Activated T-helper 1 cell treated with anti-CD3 and anti-CD28 coated beads, Interleukin-12 subunit alpha, Interleukin-12 subunit beta, Interleukin-2, Interleukin-4 antibody, amounts not matched to agents 30 ng/mL and 10 ng/mL and 1 ng/mL, durations not matched to agents 14 hours and 24 hours and 36 hours (primary cell): ENCODE measurements at places on chromosomes 2 and 18. TPM values are rescaled to one million over a fixed set of nuclear protein-coding genes. Genes with fewer than 3 reads are reported as not detected.
A peak's percentile ranks its signal among the peaks of the same experiment; 100 is the strongest.

DNA sequence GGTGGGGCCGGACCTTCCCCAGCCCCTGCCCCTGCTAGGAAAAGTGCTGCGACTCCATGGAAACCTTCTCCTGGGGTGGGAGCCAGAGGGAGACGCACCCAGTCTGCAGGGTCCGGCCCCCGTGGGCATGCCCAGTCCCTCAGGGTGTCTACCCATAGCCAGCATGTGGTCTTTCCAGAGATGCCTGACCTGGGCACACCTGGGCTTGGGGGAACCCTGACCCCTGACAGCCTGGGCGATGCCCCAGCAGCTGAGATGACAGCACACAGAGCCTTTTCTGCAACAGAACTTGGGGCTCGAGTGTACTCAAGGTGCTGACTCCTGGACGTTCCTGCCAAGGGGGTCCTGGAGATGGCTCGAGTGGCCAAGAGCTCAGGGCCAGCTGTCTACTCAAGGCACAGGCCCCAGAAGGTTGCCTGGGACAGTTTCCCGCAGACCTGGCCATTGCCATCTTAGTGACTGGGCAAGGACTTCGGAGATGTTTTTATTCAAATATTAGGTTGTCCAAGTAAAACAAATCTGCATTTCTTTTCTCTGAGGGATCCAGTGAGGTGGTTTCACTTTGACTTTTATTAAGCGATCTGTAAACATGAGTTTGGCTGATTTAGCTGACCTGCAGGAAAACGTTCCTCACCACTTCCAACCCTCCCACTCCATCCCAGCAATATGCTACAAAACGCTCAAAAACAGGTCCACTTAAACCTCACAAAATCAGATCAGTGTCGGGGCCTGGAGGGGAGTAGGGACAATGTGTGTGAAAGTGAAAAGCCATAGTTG is 228.0 kb downstream of the EIPR1 start:
- no peak for DNase-seq
- peaks cover 4% of the 10 kb centered on the region for H3K4me1 ChIP-seq
- no peak overlapping the region for H3K4me3 ChIP-seq
- H3K27me3 ChIP-seq, result no peaks in the 10 kb centered on the region
- H3K27ac ChIP-seq, result no peak overlapping the region

DNA sequence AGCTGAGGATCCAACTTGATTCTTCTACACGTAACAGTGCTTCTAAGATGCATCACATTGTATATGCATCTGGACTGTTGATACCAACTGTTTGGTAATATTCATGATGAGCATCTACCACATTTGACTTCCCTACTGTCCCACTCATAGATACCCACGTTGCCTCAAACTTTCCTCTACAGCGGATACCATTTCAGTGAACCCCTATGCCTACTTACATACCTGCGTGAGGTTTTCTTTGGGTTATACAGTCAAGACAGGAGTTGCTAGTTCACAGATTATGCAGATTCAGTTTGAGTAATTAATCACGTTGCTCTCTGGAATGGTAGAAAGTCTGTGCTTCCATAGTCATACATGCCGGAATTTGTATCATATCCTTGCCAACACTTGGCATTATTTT is 40.0 kb downstream of the EPC2 start:
- no peak overlapping the region for H3K4me3 ChIP-seq
- DNase-seq, result no peak
- peaks cover 1% of the 10 kb centered on the region for H3K36me3 ChIP-seq
- H3K27ac ChIP-seq, result no peak overlapping the region
- H3K27me3 ChIP-seq, result no peaks in the 10 kb centered on the region
- peaks cover 28% of the 10 kb centered on the region for H3K4me1 ChIP-seq

DNA sequence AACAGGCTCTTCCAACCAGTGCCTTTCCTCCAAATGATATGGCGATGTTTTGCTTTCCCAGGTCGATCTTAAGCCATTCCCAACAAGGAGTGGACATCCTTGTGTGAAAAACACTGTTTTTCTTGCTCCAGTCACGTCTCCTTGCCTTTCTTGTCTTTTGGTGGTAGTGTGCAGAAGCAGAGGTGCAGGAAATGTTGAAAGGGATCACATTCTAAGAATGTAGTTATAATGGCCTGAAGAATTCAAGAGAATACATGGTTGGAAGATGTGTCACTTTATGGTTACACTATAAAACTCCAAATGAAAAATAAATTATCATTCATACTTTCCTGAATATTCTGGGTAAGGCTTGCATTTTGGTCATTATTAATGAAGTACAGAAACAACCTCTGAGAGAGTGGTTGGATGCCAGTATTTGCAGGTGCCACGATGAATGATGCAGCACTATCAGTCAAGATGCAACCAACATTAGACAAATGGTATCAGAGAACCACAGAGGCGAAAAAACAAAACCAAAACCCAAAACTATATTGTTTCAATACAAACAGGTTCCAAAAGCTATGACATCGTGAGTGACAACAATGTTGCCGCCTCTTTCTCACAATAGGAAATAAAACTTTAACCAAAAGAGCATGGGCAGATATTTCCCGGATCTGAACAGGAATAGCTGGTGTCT is 27.5 kb upstream of the POLE4 start:
- no peak for DNase-seq
- H3K4me1 ChIP-seq, result no peaks in the 10 kb centered on the region
- H3K4me3 ChIP-seq, result no peak overlapping the region
- peaks cover 2% of the 10 kb centered on the region for H3K27me3 ChIP-seq
- H3K36me3 ChIP-seq, result no peaks in the 10 kb centered on the region

DNA sequence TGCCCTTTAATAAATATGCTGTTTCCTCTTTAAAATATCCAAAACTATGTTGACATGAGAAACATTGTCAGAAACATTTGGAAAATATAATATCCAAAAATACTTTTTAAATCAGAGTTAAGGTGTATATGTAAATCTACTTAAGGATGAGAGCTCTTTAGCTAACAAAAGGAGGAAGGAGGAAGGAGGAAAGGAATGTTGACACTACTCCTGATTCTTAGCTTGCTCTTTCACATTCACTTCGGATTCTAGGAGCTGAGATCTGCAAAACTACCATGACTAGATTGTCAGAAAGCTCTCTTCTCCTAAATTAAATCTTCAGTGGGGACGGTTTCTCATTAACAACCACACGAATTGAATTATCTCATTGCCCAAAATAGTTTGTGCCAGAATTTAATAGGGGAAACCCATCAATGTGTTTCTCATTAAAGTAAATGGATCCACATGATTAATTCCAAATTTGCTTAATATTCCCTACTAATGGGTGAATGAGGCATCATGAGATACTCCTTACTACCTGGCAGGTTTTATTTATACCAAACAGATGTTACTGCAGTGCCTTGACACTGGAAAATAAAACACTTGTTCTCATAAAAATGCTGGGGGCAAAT is 509.1 kb downstream of the MBD2 start:
- no peaks in the 10 kb centered on the region for H3K4me1 ChIP-seq
- DNase-seq, result no peak
- H3K36me3 ChIP-seq, result no peaks in the 10 kb centered on the region
- no peak overlapping the region for H3K27ac ChIP-seq

GRCh38 chr2:197131558-197131855 is 179.1 kb downstream of the ANKRD44 start:
- no peak overlapping the region for H3K4me3 ChIP-seq
- peak overlapping the region; percentile 4 for H3K27ac ChIP-seq
- H3K36me3 ChIP-seq, result peaks cover 52% of the 10 kb centered on the region
- peaks cover 78% of the 10 kb centered on the region for H3K4me1 ChIP-seq
- no peak for DNase-seq

DNA sequence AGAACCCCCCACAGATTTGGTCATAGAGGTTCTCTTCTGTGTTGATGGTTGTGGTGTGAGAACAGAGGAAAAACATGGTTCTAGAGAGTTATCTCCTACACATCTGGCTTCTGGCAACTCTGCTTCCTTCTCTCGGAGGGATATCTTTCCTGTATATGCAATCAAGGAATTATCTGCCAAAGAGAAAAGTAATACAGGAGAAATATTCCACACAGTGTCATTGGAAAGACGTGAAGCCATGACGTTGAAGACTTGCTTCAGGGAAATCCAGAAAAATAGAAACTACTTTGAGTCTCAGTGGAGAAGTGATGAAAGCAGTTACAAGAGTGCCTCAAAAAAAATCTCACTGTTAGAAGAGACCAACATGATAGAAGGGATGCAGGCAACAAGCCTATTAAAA is 78.5 kb downstream of the RAB31 start:
- H3K4me1 ChIP-seq, result no peaks in the 10 kb centered on the region
- DNase-seq, result no peak

GRCh38 chr2:33144243-33144642 is 197.5 kb downstream of the LTBP1 start:
- no peaks in the 10 kb centered on the region for H3K36me3 ChIP-seq
- DNase-seq, result no peak
- no peak overlapping the region for H3K27ac ChIP-seq
- no peaks in the 10 kb centered on the region for H3K4me1 ChIP-seq
- no peak overlapping the region for H3K4me3 ChIP-seq

DNA sequence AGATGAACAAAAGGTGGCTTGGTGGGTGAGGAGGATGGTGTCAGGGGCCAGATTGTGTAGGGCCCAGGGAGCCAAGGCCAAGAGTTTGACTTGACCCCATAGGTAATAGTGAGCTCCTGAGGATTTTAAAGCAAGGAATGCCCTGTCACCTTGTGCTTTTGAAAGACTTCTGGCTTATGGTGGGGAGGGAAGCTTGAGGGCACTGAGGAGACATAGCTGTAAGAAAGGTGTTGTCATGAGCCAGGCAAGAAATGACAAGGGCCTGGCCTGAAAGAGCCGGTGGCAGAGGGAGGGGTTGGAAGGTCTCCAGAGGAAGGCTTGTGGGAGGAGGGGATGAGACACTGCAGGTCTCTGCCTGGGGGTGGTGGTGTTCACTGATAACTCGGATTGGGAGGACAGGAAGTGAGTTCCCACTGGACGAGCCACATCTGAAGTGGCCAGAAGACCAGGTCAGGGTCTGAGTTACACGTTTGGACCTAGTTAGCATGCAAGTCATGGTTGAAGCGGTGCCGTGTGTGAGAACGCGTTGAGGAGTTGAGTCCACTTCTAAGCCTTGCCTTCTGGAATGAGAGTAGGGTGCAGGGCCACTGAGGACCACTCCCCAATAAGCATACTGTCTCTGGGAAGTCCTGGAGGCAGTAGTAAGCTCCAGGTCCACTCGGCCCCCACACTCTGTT is 64.3 kb downstream of the TET3 start:
- H3K27me3 ChIP-seq, result no peaks in the 10 kb centered on the region
- peaks cover 12% of the 10 kb centered on the region for H3K4me1 ChIP-seq
- H3K4me3 ChIP-seq, result no peak overlapping the region
- H3K27ac ChIP-seq, result peak overlapping the region; percentile 24

- no peaks in the 10 kb centered on the region for H3K36me3 ChIP-seq
- no peak for DNase-seq
- peaks cover 3% of the 10 kb centered on the region for H3K27me3 ChIP-seq
- H3K27ac ChIP-seq, result no peak overlapping the region
These were observed 163.9 kb downstream of the TMEFF2 start for GRCh38 chr2:192030856-192031255.

DNA sequence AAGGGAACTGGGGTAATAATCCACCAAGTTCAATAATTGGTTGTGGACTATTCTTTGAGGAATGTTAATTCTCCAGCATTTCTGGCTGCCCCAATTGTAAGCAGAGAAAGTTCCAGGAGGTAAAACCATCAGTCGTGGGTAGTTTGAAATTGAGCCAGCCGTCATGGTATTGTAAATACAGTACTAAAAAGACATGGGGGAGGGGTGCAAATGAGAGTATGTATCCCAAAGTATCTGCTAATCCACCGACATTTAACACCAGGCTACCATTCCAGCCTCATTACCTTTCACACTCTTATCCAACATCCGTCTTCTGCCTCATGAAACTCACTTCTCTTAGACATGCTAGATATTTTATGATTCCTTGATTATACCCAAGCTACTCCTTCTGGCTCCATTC is 507.9 kb downstream of the ERBB4 start:
- H3K27me3 ChIP-seq, result no peaks in the 10 kb centered on the region
- DNase-seq, result no peak
- H3K4me1 ChIP-seq, result no peaks in the 10 kb centered on the region
- H3K36me3 ChIP-seq, result no peaks in the 10 kb centered on the region

GRCh38 chr2:173940208-173941020 is 24.8 kb downstream of the SP3 start:
- H3K27me3 ChIP-seq, result no peaks in the 10 kb centered on the region
- H3K4me3 ChIP-seq, result no peak overlapping the region
- no peak for DNase-seq

GRCh38 chr2:56286936-56287335 is 103.1 kb downstream of the CCDC85A start:
- no peak overlapping the region for H3K27ac ChIP-seq
- no peak overlapping the region for H3K4me3 ChIP-seq
- H3K36me3 ChIP-seq, result no peaks in the 10 kb centered on the region
- H3K27me3 ChIP-seq, result no peaks in the 10 kb centered on the region

- no peak for DNase-seq
- H3K4me3 ChIP-seq, result no peak overlapping the region
- H3K27me3 ChIP-seq, result peaks cover 9% of the 10 kb centered on the region
- no peaks in the 10 kb centered on the region for H3K4me1 ChIP-seq
- no peaks in the 10 kb centered on the region for H3K36me3 ChIP-seq
These were observed 9.6 kb downstream of the GDF7 start for GRCh38 chr2:20676353-20677215.

GRCh38 chr2:10431797-10432196 is 16.3 kb downstream of the ODC1 start:
- peak overlapping the region; percentile 79 for H3K4me3 ChIP-seq
- DNase-seq, result no peak
- H3K27me3 ChIP-seq, result peaks cover 2% of the 10 kb centered on the region

DNA sequence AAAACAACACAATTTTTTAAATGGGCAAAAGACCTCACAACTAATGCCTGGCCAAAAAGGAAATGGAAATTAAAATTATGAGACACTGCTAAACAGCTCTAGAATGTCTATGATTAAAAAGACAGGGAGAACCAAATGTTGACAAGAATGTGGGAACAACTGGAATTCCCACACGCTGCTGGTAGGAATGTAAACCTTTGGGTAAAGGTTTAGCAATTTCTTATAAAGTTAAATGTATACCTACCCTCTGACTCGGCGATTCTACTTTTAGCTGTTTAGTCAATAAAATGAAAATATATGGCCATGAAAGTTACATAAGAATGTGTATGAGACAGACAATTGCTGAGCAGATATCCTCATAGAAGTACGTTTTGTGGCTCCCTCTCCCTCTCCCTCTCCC is 60.9 kb downstream of the ATF2 start:
- H3K27ac ChIP-seq, result no peak overlapping the region
- H3K4me1 ChIP-seq, result peaks cover 4% of the 10 kb centered on the region
- DNase-seq, result no peak
- no peaks in the 10 kb centered on the region for H3K27me3 ChIP-seq

GRCh38 chr18:55543130-55543704 is 44.8 kb downstream of the TCF4 start:
- H3K4me3 ChIP-seq, result no peak overlapping the region
- H3K36me3 ChIP-seq, result no peaks in the 10 kb centered on the region
- no peak for DNase-seq
- peaks cover 3% of the 10 kb centered on the region for H3K27me3 ChIP-seq
- H3K4me1 ChIP-seq, result no peaks in the 10 kb centered on the region

GRCh38 chr2:235303499-235304291 is 190.1 kb upstream of the AGAP1 start:
- no peak overlapping the region for H3K27ac ChIP-seq
- H3K27me3 ChIP-seq, result no peaks in the 10 kb centered on the region
- no peak for DNase-seq
- no peak overlapping the region for H3K4me3 ChIP-seq
- no peaks in the 10 kb centered on the region for H3K4me1 ChIP-seq

The CCL20 gene
- total RNA-seq, result 1.2 and 3.2 TPM in 2 replicates

The CDCA7 gene
- total RNA-seq, result 112 and 115 TPM in 2 replicates

The ZBTB7C gene
- 1.0 and 1.4 TPM in 2 replicates for total RNA-seq

The CDH19 gene
- not detected in 2 replicates for total RNA-seq

The ARHGAP28 gene
- not detected in 2 replicates for total RNA-seq

The DQX1 gene
- 0.65 and 0.86 TPM in 2 replicates for total RNA-seq

The EN1 gene
- total RNA-seq, result not detected in 2 replicates

The PPP3R1 gene
- 84.2 and 85.9 TPM in 2 replicates for total RNA-seq

The PROC gene
- 0.29 TPM in 2 replicates for total RNA-seq

The RGPD3 gene
- 0.16 and 0.22 TPM in 2 replicates for total RNA-seq
